ENCODE measurements at places on chromosomes 5 and 9.

GRCh38 chr5:15525703-15526275 is 25.8 kb downstream of the FBXL7 start:
- DNase-seq = no peak

GRCh38 chr5:169258372-169259000 is 42.5 kb downstream of the SLIT3 start:
- DNase-seq = no peak

DNA sequence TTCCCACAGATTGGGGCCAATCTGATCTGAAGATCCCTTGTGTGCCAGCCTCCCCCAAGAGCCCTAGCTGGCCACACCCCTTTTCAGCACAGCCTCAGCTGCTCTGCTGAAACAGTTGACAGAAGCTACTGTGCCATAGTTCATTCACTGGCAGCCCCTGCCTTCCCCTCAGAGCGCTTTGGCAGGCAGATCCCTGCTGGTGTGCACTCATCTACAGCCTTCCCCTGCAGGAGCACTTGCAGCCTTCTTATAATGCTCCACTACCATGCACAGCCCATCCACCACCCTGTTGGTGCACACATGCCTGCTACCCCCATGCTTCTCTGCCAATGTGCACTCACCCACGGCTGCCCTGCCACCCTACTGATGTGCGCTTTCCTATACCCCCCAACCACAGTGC is 471.3 kb downstream of the MTRR start:
- DNase-seq = no peak

DNA sequence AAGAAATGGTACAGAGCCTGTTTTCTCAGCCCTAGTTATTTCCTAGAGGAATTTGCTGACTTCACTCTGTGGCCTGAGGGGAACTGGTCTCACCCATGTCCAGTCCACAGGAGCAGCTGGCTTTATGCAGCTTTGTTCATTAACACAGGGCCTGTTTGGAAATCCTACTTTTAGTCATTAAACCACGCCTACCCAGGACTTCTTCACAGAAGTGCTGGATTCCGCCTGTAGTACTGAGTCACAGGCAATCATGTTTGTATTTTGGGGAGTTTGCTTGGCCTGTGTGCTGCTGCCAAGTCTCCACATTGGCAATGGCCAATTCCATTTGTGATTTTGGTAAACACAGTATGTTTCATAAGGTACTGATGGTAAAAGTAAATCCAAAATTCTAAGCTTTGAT is 52.8 kb downstream of the CTNND2 start:
- DNase-seq = no peak

GRCh38 chr9:97502984-97503861 is 1.8 kb downstream of the TMOD1 start:
- DNase-seq = no peak

DNA sequence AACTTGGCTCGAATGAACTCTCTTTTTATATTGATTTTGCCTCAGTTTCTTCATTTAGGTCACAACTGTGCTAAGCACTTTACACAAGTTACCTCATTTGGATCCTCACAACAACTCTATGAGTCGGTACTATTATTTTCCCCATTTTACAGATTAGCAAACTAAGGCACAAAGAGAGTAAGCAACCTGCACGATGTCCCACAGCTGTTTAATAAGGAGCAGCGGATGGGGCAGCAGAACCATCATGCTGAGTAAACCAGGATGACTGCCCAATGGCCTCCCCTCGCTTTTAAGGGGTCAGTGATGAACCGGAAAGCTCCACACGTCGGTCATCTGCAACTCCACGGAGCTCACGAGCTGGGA is 607 bp downstream of the PRELID2 start:
- no peak for DNase-seq

GRCh38 chr9:89352451-89352850 is 34.2 kb downstream of the SECISBP2 start:
- DNase-seq = no peak

GRCh38 chr5:124156415-124156996 is 589.9 kb downstream of the ZNF608 start:
- DNase-seq = no peak

DNA sequence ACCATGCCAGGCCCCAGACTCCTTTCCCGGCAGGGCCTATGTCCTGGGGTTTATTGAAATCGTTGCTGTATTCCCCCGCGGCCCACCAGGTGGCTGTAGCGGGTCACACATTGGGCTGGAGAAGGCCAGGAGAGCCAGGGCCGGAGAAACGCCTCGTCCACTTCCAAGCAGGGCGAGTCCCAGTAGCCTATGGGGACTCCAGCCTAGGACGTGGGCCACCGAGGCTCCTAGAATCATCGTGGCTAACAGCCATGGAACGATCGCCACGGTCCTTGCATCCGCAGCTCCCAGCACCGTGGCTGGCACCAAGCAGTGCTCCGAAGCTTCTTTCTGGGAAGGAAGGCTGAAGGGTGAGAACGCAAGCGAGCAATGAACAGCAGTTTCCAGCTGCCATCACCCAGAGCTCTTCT is 87.7 kb downstream of the ENTREP1 start:
- DNase-seq = peak; percentile 19

DNA sequence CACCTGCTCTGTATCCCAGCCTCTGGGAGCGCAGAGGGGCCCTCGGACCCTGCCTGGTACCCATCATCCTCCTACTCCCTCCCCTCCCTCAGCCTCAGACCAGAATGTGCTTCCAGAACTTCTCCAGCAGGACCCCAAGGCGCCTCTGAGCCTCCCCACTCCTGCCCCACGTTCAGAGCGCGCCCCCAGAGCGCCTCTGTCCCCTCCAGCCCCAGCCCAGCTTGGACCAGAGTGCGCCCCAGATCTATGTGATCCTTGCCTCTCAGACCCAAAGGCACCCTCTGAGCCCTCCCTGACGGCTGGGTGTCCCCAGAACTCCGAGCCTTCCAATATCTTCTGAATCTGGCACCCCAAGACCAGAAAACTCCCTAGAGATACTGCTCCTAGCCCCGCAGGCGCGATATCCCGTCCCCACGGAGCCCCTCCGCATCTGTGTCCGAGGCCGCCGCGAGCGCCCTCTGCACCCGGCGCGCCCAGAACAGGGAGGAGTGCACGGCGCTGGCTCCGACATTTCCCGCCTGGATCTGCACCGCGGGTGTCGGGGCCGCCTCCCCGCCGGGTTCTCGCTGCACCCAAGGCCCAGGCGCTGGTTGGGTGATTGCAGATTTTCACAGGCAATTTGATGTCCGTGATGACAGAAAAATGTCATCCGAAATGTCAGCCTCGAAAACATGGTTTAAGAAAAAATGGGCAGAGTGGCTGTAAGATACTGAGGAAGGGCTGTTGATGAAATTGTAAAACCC is 522 bp downstream of the BHMT start:
- DNase-seq = no peak

GRCh38 chr9:101478906-101479305 is 43.3 kb upstream of the ALDOB start:
- no peak for DNase-seq

GRCh38 chr5:17229313-17229712 is 11.9 kb downstream of the BASP1 start:
- DNase-seq = no peak

DNA sequence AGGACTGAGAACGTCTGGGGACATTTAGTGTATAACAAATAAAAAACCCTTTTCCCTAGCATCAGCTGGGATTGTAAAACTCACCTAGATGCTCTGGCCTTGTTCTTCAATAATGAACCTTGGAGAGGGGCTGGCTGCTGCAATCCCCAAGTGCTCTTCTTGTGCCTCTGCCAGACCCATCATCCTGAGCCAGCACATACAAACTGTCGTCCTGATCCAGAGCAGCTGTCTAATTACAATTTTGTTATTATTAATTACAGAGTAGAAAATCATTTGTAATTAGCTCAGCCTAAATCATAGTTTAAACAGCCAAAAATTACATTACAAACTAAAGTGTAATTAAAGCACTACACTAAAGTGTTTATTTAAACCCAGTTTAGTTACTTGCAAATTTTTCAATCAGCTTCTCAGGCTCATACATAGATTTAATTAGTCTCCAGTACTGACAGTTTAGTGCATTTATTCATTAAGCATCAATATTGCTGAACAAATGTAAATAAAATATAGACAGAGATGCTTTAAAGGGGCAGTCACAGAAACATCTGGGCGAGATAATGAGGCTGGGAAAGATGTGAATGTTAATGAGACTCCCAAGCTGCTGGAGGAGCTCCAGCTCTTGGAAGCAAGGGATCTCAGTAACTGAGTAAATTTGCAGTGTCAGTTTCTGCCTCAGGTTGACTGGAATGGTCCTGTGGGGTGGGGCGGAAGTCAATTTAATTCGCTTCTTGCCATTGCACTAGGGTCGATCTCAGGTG is 632.3 kb upstream of the TLE4 start:
- no peak for DNase-seq

DNA sequence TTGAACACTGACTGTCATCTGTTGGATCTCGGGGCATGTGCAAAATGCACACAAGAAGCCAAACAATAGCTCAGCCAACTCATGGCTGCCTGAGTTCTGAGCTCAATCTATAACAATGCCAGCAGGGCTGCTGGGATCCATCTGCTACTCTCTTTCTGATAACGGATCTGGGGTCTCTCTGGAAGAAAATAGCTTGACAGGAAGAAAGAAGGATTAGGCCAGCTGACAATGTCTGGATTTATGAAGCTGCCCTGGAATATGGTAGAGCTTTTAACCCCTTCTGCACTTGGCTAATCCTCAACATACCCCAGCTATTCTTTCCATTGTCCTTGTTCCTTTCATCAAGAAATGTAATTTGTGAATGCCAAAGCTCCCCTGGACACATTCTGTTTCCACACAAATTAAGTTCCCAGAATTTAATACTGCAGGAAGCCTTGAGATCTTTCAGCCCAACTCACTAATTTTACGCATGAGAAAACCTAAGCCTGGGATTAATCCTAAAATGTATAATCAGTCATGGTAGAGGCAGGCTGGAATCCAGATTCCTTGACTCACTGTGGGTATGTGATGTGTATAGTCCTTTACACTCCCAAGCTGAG is 62.7 kb upstream of the PCA3 start:
- DNase-seq = no peak

DNA sequence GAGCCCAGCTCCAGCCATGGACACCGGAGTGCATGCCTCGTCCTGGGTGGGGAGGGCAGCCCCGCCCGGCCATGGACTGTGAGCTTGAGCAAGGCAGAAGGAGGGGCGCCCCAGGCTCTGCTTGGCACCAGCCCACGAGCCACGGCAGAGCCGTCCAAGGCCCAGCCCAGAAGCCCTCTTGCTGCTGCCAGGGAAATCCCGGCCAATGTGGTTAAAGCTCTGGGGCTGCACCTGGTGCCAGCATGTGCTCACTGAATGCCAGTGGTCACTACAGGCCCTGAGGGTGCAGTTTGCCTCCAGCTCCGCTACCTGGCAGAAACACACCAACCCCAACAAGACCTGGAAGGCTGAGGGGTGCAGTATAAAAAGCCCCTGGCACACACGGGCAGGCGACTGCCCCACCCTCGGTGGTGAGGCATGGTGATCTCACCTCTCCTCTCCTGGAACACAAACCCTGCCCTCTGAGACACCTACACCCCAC is 11.8 kb downstream of the BRD3 start:
- DNase-seq = peak; percentile 72

DNA sequence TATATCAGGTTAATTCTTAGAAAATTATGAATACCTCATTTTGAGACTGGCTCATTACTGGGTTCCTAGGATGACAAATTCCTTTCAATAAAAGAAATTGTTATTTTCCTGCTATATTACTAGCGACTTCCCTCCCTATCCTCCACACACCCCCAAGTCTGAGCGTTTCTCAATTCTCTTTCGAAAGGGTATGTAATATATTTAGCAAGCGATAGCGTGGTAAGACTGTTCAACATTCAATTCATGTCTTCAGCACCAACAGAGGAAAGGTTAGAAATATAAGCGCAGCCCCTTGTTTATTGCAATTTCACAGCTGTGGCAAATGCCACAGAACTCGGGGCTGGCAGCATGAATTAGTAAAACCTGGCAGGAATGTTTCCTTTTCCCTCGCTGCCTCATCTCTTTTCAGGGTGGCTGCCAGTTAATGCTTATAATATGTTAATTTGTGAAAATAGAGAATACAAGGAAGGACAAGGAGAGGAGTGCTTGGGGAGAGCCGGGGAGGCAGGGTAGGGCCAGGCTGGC is 152.7 kb upstream of the TBCA start:
- DNase-seq = no peak

Measured in kidney epithelial cell (primary cell).